Naive B cell (primary cell): ENCODE measurements at places on chromosomes 2 and 18.

- no peak for DNase-seq
Observed at GRCh38 chr2:65800998-65801397, 368.6 kb upstream of the SPRED2 start.

DNA sequence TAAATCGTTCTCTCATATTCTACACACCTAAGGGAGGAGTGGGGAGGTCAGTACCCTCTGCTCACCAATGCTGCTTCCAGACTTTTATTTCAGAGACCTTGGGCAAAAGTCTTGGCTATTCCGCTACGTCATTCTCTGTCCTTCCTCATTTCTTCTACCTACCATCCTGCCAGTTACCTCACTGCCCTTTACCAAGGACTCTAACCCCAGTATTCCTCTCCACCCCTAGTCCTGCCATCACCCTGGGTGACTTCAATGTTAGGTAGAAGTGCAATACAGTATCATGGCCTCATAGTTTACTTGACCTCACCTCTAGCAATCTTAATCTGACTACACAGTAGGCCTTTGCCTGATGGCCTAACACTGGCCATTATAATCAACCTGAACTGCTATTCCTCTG lies 27.8 kb downstream of the RTN4 start:
- no peak for DNase-seq

GRCh38 chr18:14939141-14939540 lies 191.2 kb downstream of the ANKRD30B start:
- DNase-seq = no peak

- no peak for DNase-seq
Observed at GRCh38 chr2:46735108-46735691, 180.4 kb downstream of the MCFD2 start.

DNA sequence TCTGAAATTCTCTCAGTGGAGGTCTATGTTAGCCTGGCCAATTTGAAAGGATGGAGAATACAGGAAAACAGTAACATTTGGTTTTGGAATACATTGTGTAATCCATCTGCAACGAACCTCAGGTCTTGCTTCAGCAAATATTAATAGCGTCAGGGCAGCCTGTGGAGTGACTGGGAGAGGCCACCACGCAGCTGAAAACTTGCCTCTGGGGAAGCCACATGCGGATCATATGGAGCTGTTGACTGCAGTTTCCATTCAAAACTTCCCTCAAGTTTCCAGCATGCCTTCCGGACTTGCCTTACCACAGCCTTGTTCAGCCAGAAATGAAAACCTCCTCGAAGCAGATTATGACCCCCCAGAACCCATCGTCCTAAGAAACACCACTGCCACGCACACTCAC lies 25.7 kb downstream of the BCL11A start:
- no peak for DNase-seq

- DNase-seq = no peak
Observed at GRCh38 chr18:60235164-60235563, 137.4 kb downstream of the MC4R start.

DNA sequence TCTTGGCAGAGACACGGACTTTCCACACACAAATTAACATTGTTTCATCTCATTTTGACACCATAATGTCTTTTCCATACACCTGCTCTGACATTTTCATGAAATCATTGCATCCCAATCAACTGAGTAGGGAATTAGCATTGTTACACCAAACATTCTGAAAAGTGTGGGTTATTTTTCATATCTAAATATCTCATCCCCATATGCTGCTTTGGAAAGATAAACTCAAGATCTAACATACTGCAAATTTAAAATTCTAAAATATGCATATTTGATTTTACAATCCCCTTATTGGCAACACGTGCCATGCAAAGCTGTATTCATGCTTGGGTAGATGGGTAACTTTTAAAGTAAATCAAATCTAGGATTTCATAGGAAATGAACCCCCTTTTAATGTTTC lies 242.9 kb downstream of the ZNF516 start:
- DNase-seq = no peak

DNA sequence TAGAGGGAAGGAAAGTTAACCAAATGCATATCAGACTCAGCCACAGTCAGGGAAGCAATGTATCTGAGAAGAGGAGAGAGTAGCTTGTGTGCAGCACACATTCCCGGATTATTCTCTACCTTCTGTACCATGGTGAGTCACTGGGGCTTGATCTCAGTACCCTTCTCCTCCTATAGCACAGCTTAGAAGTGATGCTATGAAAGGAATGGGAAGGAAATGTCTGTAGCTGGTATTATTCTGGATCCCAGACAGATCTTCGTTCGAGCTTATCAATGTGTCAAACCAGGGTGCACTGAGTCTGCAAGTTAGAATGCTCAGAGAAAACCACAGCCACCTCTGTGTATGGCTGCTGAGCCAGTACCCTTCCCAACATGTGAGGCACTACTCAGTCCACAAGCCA lies 88.0 kb upstream of the NFU1 start:
- no peak for DNase-seq

GRCh38 chr18:53115876-53116585 lies 776.0 kb downstream of the DCC start:
- DNase-seq = no peak

DNA sequence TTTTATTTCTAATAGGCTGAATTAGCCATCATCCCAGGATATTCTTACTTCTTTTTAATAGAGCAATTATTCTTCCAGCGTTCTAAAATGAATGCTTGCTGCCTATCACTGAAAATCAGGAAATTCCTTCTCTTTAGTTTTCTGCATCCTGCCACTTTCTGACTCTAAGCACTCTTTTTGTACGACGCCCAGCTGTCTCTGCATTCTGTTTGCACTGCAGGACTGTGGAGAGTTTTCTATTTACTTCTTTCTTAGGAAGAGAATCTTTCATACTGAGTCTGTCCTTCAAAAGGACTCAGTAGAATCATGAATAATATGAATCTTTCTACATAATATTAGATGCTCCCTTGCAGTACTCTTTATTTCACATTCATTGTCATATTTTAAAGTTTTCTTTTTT lies 360.4 kb upstream of the DSEL start:
- no peak for DNase-seq

DNA sequence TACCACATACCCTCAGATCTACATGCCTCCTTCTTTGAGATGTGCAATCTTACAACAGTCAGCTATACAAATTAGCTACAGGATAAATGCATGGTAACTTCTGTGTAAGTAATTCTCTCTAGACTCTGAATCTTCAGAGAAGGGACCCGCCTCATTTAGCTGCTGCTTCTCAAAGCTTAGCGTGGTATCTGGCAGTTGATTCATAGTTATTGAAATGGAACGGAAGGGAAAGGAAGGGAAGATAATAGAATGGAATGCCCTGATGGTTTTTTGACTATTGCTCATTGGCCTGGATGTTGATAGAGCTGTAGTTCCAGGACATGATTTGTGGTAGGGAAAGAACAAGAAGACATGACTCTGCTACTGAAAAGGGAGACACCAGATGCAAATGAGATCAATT lies 498.1 kb upstream of the CRIM1 start:
- DNase-seq = no peak

DNA sequence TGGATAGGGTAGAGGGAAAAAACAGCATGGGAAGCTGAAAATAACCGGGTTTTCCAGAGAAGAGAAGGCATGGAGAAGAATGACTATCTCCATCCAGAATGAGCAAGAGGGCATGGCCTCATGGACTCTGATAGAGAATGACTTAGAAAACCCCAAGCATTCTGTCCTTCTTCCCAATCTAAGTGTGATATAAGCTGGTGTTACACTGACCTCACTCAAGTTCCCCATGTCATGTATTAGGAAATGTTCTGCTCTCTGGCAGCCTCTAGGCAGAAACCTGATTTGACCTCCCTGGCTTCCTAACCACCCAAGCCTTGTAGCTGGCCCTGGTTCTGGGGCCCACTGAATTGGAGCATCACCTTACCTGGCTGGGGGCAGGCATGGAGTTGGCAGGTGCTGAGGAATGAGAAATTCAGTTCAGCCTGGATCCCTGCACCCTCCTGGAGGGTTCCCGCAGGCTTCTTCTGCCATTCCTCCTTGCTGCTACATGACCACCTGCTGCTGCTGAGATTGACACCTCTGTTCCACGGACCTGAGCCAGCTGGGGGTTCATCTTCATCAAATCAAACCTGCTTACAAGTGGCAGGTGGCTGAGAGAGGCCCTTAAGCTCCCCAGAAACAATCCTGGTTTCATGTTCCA lies 5.2 kb upstream of the SIGLEC15 start:
- DNase-seq = no peak

- no peak for DNase-seq
Observed at GRCh38 chr2:241849616-241850543, 8.8 kb downstream of the PDCD1 start.

DNA sequence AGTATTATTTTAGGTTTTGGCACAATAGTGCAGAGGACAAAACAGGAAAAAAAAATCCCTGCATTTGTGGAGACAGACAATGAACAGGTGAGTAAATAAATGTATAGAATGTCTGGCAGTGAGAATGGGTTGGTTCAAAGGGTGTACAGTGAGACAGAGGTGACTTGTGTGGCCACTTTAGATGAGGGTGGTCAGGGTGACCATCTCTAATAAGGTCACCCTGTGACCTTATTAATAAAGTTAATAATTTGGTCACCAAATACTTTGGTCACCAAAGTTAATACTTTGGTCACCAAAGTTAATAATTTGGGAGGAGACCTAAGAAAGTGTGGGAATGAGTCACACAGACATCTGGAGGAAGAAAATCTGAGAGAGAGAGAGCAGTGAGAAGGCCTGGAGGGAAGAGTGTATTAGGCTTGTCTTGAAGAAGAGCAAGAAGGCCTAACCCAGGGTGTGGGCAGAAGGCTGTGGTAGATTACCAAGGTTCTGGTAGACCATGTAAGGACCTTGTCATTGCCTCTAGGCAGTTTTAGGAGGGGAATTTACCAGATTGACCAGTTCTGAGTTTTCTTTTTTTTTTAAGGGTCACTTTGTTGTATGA lies 1368.4 kb upstream of the CELF4 start:
- DNase-seq = no peak

GRCh38 chr2:234135750-234136221 lies 85.3 kb downstream of the SPP2 start:
- peak; percentile 39 for DNase-seq

DNA sequence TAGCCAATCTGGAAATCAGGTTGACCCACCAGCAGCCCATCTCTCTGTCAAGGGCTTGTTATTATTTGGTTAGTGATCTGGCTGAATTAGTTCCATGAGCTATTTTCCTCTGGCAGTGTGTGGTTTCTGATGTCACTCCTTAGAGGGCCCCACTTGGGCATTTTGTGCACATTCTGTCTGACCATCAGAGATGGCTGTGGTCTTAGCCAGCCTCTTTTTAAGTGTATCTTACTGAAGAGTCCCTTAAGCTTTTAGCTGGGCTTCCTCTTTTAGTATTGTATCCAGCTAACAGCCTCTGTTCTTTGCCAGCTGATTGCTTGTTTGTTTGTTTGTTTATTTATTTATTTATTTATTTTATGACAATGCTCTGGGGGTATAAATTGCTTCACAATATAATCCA lies 951.1 kb upstream of the CNTNAP5 start:
- DNase-seq = no peak

DNA sequence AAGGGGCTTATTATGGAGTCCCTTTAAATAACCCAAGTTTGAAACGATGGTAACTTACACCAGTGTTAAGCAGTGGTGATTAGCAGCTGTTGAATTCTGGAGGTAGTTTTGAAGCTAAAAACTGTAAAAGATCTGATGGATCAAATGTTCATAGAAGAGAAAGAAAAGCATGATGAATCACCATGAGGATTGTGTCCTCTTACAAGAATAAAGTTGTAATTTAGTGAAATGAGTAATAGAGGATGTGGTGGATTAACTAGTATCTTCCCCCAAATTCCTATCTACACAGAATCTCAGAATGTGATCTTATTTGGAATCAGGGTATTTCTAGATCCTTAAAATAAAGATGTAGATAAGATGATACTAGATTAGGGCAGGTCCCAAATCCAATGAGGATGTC lies 1138.2 kb upstream of the TMEFF2 start:
- no peak for DNase-seq

GRCh38 chr2:241138471-241138870 lies 10.8 kb downstream of the PASK start:
- no peak for DNase-seq

- no peak for DNase-seq
Observed at GRCh38 chr2:85694052-85695025, at the start of gene GNLY. Gene GNLY (plus strand): TSS chr2:85694358. CDS start chr2:85694419, 61 bp downstream.

DNA sequence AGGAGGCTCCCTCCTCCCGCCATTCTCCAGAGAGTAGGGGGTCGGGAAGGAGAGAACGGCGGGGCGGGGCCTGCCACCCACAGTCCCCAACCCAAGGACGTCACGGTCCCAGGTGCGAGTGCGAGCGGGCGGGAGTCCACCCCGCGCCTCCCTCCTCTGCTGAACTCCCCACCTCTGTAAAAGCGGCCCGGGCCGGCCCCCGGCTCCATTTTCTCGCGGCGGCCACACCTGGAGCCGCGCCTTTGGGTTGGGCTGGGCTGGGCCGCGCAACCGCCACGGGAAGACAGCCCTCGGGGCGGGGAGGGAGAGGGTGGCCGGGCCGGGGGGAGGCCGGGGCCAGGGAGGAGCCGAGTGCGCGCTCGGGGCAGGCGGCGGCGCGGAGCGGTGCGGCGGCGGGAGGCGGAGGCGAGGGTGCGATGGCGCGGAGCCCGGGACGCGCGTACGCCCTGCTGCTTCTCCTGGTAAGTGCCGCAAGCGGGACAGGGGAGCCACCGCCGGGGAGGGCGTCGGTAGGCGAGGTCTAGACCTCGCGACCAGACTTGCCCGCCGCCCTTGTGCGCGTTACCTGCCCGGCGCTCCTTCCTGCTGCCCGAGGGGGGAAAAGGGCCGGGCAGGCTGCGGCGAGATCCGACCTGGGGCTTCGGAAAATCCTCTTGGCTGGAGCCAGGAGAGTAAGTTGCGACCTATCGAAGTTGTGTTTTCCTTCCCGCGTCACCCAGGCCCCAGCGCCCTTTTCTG lies at the start of gene DSG2:
Gene DSG2 (plus strand): TSS at position 342 of the 738 bp plus-strand sequence. CDS start 75 bp downstream, at position 417.
- no peak for DNase-seq

GRCh38 chr2:219634171-219634940 lies 6.9 kb downstream of the SLC4A3 start:
- no peak for DNase-seq

- DNase-seq = no peak
Observed at GRCh38 chr2:209958016-209958415, 44.4 kb upstream of the RPE start.

DNA sequence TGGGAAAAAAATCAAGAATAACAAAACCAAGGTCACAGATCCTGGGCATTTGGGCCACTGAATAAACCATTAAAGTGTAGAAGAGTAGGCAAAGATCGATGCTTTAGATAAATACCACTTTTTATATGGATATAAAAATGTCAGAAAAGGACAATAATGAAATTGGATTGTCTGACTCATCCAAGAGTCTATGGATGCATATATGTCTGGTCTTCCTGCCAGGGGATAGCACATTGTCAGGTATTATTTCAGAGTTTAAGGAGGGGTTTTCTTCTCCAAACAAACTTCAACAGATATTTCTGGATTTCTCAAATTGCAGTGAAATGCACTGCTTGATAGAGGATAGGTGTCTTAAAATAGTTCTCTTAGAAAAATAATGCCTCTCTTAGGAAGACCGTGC lies 466.7 kb downstream of the THSD7B start:
- no peak for DNase-seq

- DNase-seq = no peak
Observed at GRCh38 chr2:138113871-138114525, 149.7 kb downstream of the HNMT start.

GRCh38 chr2:233082931-233083755 lies 23.0 kb downstream of the INPP5D start:
- no peak for DNase-seq
